Smooth muscle cell of the brain vasculature (primary cell): ENCODE measurements at places on chromosomes 6 and 20.

DNA sequence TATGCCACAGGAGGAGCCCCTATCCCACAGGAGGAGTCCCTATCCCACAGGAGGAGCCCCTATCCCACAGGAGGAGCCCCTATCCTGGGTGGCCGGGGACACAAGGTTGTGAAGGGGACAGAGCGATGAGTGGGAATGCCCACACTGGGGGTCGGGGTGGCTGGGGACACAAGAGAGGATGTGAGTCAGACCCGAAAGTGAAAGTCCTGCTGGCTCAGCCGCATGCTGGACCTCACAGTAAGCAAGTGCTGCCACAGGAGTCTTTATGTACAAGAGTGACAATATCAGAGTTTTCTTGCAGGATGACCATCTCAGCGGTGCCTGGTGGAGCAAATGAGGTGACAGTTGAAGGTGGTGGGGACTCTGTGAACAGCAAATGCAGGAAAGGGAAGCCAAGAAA lies 93.7 kb downstream of the PSMB1 start:
- no peak for DNase-seq

- no peak for DNase-seq
Measured at GRCh38 chr6:159065759-159066329, 21.1 kb upstream of the TAGAP start.

DNA sequence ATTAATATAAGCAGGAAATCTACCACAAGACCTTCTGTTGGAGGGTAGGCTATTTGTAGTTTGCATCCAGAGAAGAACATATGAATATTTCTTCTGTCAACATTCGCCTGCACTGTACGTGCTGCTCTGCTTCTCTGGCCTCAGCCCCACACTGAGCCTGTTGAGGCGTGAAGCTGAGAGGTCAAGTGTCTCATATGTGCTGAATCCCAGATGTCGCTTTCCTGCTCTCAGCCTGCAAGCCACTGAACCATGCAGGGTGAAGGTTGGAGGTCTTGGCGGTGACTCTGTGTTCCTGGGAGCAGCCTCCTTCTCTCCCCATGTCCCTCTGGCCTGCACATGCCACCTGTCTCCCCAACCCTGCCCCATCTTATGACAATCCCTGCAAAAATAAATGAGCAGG lies 83.6 kb downstream of the TMEM170B start:
- DNase-seq = no peak

GRCh38 chr20:64210656-64211369 lies 44.7 kb upstream of the PCMTD2 start:
- DNase-seq = no peak

GRCh38 chr6:120853489-120853888 lies 480.8 kb downstream of the TBC1D32 start:
- no peak for DNase-seq

GRCh38 chr20:64003960-64004725 lies 23.2 kb downstream of the PRPF6 start:
- DNase-seq = no peak

GRCh38 chr6:105757512-105758200 lies 328.5 kb upstream of the PRDM1 start:
- no peak for DNase-seq

- no peak for DNase-seq
Measured at GRCh38 chr6:1965596-1966224, 279.7 kb downstream of the GMDS start.

GRCh38 chr6:88177961-88178464 lies 11.9 kb upstream of the CNR1 start:
- peak; percentile 35 for DNase-seq

GRCh38 chr20:38111366-38112232 lies 53.5 kb downstream of the TGM2 start:
- no peak for DNase-seq

- DNase-seq = no peak
Measured at GRCh38 chr20:31560746-31561598, 44.1 kb upstream of the ID1 start.

- no peak for DNase-seq
Measured at GRCh38 chr6:159865226-159865920, 25.4 kb upstream of the MAS1 start.

- DNase-seq = no peak
Measured at GRCh38 chr6:168903613-168904345, 349.9 kb downstream of the THBS2 start.

- DNase-seq = no peak
Measured at GRCh38 chr6:21922086-21922485, 328.5 kb downstream of the SOX4 start.

DNA sequence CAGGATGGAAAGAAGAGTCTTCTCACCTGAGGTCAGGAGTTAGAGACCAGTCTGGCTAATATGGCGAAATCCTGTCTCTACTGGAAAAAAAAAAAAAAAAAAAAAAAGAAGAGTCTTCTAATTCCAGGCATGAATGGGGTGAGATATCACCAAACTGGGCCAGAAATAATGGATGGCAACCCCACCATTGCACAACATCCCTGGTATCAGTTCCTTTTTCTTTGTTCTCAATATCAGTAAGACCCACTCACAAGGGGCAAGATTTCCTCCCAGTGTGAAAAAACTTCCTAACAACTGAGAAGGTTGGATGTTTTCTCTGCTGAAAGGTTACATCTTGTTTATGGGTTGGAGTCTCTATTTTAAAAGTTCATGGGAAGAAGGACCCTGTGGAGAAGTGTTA lies 23.6 kb upstream of the NR2E1 start:
- no peak for DNase-seq

DNA sequence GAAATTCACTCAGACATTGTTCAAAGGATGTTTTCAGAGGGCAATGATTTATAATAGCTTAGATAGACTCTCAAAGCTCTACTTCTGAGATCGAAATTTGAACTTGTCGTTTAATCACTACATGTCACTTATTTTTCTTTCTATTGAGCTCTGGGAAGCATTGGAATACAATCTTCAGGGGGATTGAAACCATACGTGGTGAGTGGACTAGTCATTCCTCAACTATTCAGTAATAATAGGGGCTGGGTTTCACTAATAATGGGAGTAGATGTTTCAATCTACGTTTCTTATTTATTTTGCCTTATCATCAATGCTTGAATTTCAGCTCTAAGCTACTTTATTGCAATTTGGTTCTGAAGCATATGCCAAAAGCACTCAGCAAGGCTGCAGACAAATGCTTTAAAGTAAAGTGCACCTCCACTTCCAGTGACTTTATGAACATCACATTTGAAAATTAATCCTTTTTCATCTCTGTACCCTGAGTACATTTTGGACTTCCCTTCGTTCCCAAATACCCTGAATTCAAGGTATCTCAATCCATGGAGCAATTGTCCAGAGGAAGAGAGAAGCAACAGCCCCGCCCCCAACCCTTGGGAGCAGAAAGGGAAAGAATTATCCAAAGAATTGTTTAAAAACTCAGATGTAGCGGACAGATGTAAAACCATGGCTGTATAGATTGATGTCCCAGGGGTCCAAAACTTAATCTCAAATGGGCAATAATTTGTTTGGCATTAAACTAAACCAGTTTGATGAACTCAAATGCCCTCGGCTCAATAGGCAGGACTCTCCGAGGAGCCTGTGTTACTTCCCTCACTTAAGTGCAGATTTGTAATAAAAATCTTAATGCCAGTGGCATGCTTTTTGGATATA lies 68.1 kb downstream of the HFE start:
- DNase-seq = no peak

DNA sequence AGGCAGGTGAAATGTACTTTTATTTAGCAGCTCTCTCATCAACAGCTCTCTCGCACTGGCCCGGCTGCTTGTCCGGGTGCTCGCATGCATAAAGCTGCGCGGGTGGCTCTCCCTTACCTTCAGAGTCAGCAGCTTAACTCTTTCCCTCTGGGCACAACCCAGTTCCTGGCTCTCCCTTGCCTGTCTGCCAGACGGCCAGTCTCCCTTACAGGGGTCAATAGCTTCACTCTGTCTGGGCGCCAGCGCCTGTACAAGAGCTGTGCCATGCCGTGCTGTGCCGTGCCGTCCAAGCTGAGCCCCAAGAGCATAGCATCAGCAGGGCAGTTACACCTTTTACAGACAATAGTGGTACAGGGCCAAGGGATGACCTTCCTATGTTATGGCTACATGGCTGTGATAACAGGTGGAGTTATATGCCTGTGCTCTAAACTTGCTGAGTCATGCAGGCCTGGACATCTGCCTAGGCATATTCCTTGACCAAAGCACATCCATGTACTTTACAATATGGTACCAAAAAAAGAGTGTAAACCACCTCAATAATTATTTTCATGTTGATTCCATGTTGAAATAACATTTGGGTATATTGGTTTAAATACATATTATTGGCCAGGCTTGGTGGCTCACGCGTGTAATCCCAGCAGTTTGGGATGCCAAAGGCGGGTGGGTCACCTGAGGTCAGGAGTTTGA lies 47.9 kb downstream of the BLTP3A start:
- DNase-seq = no peak
